ENCODE measurements at places on chromosomes 1 and 21.

- DNase-seq = no peak
These were observed 532 bp downstream of the RALGPS2 start for GRCh38 chr1:178725466-178726086.

- DNase-seq = no peak
These were observed 80.7 kb upstream of the KAZN start for GRCh38 chr1:14517841-14518180.

DNA sequence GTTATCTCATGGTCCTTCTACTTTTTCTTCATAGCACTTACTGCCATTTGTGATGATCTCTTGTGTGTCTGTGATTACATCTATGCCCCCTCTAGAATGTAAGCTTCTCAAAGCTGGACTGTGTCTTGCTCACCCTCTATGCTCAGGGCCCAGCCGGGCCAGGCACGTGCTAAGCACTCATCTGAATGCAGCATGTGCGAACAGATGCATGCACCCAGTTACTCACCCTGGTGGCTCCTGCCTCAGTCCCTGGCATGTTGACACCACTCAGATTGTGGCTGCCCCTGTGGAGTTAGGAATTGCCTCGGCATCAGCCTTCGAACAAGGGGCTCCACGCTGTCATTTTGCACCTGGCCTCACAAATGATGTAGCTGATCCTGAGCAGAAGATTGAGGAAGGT is 19.6 kb upstream of the PABPC4 start:
- no peak for DNase-seq

DNA sequence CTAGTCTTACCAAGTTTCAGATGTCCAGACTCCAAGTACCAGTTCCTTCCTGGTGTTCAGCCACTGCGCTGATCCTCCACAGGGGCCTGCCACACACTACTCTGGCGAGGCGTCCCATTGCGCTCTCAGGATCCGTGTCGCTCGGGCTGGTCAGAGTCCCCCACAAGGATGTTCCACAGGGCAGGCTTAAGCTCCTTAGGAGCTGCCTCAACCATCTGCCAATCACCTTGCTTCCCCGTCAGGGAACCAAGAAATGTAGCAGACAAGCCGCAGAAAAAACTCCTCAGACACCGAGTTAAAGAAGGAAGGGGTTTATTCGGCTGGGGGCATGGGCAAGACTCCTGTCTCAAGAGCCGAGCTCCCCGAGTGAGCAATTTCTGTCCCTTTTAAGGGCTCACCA is 9.8 kb downstream of the OR2W3 start:
- no peak for DNase-seq

DNA sequence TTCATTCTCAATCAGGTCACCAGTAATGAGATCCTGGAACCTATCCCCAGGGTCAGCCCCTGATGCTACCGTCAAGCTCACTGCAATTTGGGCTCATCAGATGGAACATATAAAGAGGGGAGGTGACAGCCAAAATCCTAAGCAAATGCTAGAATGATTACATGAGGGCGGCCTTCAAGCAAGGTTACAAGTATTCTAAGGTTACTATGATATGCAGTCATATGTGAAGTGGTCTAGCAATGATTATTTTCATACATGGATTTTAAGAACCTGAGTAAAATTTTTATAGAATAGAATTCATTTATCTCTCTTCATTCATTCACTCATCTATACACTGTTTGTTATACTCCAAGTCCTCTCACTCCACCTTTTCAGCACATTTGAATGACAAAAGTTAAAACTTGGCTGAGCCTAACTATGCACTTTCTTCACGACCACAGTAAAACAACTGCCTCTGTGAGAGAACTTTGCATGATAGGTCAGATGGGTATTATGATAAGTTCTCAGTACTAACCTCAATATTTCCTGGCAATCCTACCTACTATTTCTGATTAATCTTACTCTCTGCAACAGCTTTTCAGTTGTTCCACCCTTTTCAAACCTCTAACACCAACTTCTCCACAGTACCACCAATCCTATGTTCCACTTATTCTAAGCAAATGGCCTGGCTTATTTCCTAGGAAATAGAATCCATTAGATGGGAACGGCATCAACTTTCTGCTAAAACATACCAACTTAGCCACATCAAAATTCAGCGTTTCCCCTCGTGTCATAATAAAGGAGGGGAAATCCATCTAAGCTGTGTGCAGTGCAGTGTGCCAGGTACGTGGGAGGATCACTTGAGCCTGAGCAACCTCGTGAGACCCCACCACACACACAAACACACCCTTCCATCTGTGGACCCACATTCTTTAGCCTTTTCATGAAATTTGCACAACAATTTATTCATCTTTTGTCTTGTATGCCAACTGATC is 32.0 kb downstream of the LHX9 start:
- DNase-seq = no peak

DNA sequence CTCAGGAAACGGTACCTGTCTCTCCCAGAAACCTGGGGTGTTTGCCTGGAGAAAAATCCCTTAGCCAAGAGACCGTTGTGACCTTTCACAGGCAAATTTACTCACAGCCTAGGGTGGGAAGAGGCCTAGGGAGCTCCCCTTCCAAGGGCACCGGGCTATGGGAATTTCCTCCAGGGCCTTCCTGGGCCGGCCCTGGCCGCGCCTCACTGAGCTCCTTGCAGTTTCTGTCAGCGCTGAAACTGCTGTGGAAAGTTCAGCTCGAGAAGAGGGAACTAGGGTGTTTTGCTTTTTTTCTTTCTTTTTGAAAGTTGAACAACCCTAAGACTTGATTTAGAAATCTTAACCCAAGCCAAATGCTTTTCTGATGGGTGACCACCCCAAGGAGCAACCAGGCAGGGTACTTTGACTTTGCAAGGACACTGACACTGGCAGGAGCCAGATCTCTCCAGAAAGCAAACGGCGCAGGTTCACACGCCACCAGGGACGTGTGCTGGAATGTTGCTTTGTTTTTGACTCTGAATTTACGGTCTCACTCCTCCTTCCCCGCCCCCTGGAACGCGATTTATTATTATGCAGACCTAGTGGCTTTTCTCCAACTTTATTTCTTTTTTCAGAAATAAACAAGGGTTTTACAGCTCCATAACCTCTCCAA is 229.6 kb upstream of the JUN start:
- DNase-seq = peak; percentile 54

- peak; percentile 78 for DNase-seq
These were observed 202.0 kb downstream of the USH2A start for GRCh38 chr1:216221260-216221700.

- no peak for DNase-seq
These were observed 13.7 kb upstream of the FAM20B start for GRCh38 chr1:179012038-179012437.

GRCh38 chr1:150876119-150876454 is 312 bp downstream of the ARNT start:
- DNase-seq = peak; percentile 67

- no peak for DNase-seq
These were observed 339.5 kb downstream of the KCNH1 start for GRCh38 chr1:210794445-210794844.

GRCh38 chr1:190170321-190170720 is 307.3 kb downstream of the BRINP3 start:
- no peak for DNase-seq

GRCh38 chr1:63974966-63975365 is 201.1 kb downstream of the ROR1 start:
- DNase-seq = no peak

DNA sequence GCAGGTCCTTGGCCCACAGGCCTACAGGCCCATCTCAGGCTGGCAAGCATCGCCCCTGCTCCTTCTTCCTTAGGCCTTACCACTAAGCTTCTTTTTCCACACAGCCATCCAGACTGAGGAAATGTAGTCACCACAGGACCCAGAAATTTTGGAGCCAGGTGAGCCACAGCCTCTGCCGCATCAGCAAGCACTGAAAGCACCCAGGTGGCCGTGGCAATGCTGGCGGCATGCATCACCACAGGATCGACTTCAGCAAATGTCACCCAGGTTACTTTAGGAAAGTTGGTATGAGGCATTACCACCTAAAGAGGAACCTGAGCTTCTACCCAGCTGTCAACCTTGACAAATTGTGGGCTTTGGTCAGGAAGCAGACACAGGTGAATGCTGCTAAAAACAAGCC is 11.6 kb downstream of the PIGM start:
- no peak for DNase-seq

DNA sequence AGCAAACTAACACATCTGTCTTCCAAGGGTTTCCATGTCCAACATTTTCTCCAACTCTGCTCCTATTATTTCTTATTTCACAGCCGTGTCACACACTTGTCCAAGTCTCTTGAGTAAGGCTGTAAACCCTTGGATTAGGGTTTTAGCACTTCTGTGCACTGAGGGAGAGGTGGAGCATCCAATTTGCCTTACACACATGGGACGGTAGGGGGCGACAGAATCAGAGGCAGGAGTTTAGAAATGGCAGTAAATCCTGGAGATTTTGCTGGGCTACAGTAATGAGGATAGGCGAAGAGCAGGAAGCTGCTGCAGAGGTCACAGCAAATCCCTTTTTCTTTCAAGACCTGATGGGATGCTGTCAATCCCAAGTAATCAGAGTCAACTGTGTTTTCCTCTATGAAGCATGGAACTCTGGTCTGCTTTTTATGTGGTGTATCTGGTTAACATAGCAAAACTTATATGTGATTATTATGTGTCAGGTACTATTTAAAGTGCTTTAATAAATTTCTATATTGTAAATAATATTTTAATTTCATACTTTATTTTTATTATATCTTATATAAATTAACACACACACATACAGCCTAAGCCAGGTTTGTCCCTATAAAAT is 15.4 kb upstream of the LCE5A start:
- no peak for DNase-seq

DNA sequence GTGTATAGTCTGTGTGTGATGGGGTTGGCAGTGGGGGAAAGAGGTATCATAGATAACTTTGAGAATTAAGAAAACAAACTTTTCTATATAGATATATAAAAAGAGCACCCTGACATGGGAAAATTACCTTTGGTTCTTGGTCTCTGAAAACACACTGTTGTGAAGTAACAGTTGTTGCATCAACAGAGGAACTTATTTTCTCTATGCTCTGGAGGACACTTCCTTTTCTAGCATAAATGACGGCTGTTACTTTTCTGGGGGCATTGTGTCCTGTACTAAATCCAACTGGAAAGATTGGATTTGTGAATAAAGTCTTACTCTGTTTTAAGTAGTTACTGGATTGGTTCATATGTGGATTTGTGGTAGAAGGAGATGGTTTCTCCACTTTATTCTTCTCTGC is 12.6 kb downstream of the LRIF1 start:
- DNase-seq = no peak

DNA sequence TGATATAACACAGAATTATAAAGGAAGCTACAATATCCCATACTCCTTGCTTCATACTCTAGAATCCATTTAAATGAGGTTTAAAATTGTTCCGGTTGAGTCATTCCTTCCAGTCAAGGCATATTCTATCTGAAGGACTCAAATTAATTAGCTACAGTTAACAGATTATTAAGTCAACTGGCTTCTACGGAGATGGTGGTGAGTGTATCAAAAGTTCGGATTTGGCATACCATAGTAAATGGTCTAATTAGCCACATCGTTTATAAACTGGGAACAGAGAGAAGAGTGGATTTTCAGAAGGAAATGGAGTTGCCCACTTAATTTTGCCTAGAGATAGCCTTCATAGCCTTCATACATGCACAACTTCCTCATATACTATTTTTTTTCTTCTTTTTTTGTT is 1095.3 kb downstream of the TTLL7 start:
- no peak for DNase-seq

DNA sequence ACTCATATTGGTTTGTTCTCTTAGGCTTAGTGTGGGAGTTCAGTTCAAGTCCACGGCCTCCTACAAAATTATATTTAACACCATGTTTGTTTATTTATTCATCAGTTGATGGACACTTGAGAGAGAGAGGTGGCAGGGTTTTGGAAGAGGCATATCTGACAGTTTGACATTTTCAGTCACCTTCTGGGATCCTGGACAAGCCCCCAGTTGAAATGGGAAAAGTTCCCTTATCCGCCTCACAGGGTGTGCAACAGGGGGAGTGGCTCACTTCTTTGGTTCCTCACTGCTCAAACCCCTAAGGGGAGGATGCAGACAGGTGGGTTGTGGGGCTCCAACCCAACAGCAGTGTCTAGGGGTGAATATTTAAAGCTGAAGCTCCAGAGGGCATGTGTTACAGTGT is 52.3 kb upstream of the TNFSF18 start:
- DNase-seq = no peak

DNA sequence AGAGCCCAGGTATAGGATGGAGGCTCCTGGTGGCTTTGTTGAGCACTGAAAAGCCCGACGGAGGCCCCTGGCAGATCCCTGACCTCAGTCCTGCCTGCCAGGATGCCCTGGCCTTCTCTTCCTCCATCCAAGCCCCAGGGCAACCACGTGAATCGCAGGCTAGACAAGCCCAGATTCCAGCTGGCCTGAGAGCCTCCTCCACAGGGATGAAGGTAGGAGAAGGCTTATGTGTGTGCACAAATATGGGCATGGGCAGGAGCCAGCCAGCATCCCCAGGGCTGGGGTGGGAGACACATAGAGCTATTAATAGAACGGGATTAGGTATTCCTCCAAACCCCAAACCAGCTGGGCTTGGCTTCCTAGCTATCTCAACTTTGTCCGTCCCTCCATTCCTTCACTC is 4.0 kb upstream of the EXTL1 start:
- no peak for DNase-seq

DNA sequence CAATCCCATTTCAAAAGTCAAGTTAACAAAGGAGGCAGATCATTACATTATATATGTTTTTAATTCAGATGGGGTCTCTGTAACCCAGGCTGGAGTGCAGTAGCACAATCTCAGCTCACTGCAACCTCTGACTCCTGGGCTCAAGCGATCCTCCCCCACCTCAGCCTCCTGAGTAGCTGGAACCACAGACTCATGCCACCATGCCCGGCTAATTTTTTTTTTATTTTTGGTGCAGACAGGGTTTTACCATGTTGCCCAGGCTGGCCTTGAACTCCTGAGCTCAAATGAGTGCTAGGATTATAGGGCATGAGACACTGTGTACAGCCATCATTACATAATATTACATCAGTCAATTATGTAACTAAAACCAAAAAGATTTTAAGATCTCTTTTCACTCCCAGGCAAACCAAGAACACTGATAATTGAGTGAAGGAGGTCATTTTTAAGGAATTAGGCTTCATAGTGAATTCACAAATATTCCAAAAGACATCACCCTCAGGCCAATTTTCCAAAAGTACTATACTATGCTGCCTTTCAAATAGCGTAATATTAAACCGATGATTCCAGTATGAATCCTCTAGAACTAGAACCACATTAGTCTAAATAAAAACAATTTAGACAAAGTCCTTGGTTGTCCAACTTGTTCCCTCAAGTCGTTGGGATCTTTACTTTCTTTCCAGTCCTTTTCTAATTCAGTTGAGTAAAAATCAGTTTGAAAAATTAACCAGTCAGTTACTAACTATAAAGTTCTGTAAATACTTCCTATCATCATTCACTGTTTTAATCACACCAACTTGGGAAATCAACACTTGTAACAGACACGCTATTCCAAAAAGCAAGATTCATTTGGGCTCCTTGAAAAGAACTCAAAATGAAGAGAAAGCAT is 16.1 kb downstream of the TOMM20 start:
- DNase-seq = no peak

All from skin of body (tissue), 3 donors.